Left hindlimb (tissue), 1 donor: ENCODE measurements at places on chromosomes 12 and 14.
A peak's percentile ranks its signal among the peaks of the same experiment; 100 is the strongest.

GRCh38 chr12:104533134-104533533 is 76.4 kb downstream of the CHST11 start:
- no peak for DNase-seq

- peak; percentile 63 for DNase-seq
Observed at GRCh38 chr12:48003226-48004052, 837 bp downstream of the COL2A1 start.

GRCh38 chr12:32477714-32478113 is 78.4 kb downstream of the FGD4 start:
- no peak for DNase-seq

DNA sequence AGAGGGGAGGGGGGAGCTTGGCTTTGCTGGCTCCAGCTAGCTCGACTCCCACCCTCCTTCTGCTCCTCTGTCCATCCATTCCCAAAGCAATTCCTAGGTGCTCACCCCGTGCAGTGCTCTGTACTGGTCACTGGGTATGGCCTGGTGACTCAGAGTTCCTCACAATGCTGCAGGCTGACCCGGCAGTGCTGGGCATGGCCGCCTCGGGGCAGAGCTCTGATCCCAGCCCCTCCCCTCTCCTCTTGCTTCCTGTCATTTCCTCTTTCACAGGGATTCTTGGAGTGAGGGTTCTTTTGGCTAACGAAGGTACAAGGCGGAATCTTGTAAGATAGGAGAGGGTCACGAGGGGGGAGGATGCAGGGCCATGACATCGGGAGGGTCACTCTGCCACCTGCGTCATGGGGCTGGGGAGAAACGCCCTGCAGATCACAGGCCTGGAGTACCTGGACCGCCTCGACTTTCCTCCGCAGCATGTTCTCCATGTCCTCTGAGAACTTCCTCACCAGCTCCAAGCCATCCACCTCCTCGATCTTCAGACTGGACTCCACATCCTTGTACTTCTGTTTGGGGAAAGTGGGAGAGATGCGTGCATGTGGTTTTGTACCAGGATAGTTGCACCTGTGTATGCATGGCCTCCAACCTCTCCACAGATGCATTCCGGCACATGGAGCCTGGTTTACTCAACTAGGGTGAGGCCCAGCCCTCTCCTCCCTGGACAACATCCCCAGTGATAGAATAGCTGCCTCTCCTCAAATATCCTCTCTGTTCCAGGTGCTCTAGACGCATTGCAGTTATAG is 5.7 kb downstream of the CACNA2D4 start:
- DNase-seq = peak; percentile 12

- DNase-seq = no peak
Observed at GRCh38 chr14:100446572-100446971, 123.4 kb downstream of the SLC25A47 start.

- no peak for DNase-seq
Observed at GRCh38 chr14:54785778-54786770, 116.6 kb downstream of the GCH1 start.

GRCh38 chr12:29149691-29150281 is 708 bp downstream of the FAR2 start:
- DNase-seq = peak; percentile 42

GRCh38 chr14:76767681-76768656 is 6.7 kb downstream of the VASH1 start:
- DNase-seq = no peak

DNA sequence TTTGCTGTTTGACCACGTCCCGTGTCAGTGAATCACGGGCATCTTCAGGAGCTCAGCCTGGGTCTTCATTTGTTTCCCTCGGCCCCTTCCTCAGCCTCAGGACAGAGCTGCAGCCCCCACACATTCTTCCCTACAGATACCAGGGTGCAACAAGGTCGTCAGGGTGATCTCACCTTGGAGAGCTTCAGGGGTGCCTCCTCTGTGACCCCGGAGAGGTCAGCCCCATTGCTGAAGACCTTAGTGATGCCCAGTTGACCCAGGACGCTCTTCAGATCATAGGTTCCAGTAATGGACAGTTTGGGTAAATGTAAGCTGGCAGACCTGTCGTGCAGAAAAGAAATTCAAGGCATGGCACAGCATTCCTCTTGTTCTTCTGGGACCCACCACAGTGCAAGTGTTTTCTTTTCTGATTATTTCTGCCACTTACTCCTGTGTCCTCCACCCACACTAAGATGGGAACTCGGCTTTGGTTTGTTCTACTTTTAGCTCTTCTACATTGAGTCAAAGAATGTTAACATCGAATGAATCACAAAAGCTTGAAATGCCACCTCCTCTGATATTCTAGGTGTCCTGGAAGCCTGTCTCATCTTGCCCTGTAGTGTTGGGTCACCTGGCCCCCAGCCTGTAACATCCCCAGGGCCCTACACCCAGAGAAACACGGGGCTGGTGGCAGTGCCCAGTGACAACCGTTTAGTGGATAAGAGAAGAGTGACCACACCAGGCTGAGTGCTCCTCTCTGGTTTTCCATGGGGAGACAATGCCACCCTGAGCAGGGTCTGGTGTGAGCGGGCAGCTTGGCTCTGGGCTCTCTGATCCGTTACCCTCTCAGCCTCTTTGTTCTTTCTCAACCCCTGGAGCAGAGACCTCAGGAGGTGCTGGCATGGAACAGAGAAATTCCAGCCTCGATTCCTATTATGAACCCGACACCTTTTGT is 8.8 kb downstream of the SERPINA1 start:
- DNase-seq = no peak

- no peak for DNase-seq
Observed at GRCh38 chr12:39413836-39414771, 28.8 kb downstream of the KIF21A start.

- peak; percentile 37 for DNase-seq
Observed at GRCh38 chr14:101005447-101005846, 101.9 kb upstream of the RTL1 start.

DNA sequence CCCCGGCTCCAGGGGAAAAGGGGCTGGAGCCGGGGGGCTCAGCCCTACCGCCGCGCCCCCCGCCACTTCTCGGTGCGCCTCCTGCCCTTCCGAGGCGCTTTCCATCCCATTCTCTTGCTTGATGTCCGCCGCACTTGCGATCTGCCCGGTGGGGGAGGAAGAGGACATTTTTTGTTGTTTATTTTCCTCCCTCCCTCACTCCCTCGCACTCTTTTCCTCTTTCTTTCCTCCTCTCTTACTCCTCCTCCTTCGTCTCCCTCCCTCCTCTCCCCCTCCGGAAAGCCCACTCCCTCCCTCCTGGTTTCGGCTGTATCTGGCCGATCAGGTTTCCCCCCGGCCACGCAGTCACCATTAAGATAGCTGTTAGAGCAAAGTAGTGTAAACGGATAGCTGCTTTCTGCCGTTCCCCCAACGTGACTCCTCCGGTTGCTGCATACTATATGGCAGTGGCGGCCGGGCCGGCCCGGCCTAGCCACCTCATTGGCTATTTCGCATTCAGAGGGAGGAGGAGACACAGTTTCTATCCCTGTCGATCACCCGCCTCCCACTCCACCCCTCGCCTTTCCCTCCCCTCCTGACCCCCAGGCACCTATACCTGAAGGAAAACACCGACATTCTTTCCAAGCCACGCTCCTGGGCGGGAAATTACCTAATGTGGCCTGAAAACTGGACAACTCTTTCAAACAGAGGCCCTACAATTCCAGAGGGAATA is at the start of gene SIX4:
SIX4 (minus strand) TSS at position 445 of the 712 bp plus-strand sequence; CDS start at position 168, 277 bp downstream.
- DNase-seq = peak; percentile 88

DNA sequence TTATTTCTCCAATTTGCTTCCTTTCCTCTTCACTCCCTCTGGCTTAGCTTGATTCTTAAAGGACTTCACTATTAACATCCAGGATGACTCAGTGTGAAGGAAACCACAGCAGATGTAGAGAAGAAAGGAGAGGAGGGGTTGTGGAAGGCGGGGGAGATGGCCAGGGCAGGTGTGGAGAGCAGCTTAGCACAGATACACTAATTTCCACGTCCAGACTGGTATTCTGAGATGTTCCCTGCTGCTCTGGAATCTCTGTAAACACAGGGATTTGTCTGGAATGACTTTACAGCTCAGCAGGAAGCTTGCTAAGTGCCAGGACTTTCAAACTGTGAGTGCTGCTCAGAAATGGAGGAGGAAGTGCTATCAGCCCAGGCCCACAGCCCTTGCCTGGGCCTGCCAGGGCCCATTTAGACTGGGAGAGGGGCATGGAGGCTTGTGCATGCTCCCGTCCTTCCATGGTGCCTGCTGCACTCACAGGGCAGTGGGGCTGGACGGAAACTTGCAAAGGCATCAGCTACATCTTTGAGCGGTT is 202.5 kb upstream of the DDHD1 start:
- DNase-seq = peak; percentile 42

DNA sequence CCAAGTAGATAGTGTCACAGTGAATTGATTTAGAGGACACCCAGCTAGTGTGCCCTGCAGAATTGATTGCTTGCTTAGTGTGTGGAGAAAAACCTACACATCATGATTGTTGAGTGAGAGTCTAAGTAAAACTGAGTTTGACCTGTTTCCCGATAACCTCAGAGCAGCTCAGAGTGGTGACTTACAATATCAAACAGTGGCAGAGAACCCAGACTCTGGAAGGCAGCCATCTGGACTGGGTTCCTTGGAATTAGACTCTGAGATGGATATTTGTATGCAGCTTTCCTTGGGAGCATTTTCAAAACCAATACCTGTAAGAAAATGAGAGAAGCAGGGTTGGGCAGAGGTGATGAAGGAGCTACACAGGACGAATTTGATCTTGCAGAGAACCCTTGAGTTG is 109.8 kb downstream of the IPO8 start:
- DNase-seq = no peak

DNA sequence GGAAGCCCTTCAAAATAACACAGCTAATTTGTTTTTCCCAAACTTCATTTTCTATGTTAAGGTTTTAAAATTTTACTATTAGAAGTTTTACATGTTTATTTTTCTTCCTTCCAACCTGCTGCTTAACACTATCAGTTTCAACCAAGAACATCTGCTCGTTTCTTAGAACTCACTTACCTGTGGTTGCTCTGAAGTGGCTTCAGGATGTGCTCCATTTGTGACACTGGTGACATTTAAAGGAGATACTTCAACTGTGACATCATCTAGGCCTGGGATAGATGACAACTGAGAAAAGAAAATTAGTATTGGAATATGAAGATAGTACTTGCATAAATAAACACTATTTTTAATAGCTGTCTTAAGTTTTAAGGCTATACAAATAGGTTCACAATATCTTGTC is 17.9 kb downstream of the WASHC3 start:
- no peak for DNase-seq

DNA sequence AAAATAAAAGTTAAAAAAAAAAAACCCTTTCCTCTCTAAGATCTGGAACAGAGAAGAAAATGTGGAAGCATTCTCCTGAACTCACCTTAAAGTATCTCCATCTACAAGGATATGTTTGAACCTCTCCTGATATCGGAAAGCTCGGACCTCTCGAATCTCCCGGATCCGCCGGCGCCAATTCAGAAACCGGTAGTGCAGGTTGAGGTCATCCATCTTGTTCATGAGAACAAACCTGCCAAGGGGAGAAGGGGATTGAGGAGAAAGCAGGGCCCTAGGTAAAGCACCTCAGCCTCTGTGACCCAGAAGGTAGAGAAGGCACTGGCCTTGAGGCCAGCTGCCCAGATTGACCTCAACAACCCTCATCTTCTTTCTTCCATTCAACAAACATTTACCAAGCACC is 2.2 kb downstream of the SPRYD3 start:
- DNase-seq = no peak

DNA sequence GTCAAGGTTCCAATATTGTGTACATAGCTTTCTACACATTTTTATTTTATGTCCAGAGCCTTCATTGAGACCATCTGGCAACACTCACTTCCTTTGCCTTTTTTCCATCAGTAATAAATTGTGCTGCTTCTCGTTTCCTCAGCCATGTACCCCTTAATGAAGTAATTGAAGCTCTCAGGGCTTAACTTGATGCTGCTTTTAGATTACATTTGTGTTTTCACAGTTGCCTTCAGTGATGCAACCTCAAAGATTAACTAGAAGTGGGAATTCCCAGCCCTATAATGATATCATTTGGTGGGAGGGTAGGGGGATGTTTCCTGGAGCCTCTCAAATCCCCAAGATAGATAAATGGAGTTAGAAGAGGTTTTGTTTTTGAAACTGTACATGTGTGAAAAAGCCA is 80.2 kb upstream of the KRR1 start:
- no peak for DNase-seq

- DNase-seq = no peak
Observed at GRCh38 chr12:49582201-49582600, 14.3 kb upstream of the MCRS1 start.

DNA sequence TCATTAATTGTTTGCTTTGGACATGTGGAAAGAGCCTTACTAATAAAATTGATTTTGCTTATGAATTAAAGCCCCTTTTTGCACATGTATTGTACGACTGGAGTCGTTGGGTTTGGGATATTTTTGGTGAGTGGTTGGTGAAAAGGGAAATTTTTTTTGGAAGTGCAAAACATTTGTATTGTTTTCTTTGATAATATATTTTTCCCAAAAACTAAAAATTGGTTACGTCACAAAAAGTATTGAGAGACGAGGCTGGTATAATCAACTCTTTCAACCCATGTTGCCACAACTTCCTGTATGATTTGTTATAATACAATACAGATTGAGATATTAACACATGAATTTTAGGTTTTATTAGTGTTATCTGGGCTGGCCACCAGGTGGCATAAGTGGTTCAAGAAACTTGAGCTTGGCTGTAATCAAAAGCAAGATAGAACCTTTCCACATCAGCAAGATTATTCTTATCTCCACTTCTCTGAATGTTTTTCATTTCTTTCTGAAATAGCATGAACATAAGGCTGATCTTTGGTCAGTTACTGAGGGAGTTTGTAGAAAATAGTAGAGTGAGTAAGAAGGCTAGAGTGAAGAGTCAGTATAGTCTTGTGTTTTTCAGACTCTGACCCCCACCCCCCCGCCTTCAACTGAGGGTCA is 8.7 kb downstream of the NGDN start:
- DNase-seq = no peak

- DNase-seq = peak; percentile 45
Observed at GRCh38 chr12:24943947-24944600, 4.8 kb downstream of the BCAT1 start.

DNA sequence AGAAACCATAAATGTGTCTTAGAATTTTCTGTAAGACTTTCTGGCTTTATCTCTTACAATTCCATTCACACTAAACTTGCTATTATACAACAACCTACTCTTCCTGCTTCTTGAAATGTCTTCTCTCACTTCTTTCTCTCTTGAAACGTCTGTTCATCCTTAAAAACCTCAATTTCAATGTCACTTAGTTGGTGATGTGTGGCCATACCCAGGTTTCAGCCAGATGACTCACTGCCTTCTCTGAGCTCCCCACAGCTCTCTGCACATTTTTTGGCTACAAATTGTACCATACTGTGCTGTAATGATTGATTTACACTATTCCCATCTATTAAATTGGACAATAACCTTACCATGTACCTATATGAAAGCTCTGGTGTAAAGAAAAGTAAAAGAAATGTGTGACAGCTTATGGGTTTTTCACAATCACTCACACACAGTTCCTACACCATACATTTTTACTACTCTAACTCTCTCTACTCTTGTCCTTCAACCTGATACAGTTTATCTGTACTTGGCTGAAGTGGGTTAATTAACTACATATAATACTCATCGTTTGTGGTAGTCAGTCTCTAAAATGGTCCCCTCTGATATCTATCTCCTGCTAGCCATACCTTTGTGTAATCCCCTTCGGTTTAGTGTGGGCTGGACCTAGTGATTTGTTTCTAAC is 222.1 kb downstream of the NELL2 start:
- no peak for DNase-seq
